ENCODE measurements at places on chromosomes 3 and 15.

GRCh38 chr3:32510075-32510724 lies 7.5 kb upstream of the CMTM6 start:
- DNase-seq = peak; percentile 78

- no peak for DNase-seq
These were observed 336.5 kb downstream of the LPP start for GRCh38 chr3:188490416-188490815.

GRCh38 chr3:167188592-167188991 lies 191.5 kb downstream of the ZBBX start:
- no peak for DNase-seq

GRCh38 chr3:106423321-106424225 lies 554.8 kb upstream of the CBLB start:
- DNase-seq = no peak

DNA sequence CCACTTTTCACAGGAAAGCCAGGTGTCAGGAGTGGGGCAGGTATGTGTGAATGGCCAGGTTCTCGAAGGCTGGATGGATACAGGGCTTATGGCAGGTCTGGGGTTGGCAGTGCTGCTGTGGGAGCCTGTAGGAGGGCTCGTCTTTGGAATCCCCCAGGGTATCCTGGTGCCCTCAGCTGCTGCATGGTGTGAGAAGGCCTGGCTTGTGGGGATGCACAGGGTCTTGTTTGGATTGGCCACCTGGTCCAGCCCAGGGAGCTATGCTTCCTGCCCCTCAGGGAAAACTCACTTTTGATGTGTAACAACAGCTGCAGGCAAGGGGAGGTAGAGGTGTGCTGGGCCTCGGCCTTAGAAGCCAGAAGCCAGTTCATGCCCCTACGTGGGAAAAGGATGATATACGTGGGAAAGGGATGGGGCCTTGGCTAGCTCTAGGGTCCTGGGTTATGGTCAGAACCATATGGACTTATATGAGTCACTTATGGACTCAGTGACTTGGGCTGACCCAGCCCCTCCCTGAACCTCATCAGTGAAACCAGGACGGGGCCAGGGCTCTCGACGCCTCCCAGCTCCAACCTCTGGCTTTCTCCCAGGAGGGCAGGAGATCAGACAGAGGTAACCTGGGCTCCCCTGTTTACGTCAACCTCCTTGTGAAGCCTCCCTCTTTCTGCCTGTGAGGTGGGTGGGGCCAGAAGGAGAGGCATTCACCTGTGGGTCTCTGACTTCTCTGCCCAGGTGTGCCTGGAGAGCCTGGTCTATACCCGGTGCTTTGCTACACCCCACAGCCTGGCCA lies 37.8 kb upstream of the CSPG4 start:
- no peak for DNase-seq

DNA sequence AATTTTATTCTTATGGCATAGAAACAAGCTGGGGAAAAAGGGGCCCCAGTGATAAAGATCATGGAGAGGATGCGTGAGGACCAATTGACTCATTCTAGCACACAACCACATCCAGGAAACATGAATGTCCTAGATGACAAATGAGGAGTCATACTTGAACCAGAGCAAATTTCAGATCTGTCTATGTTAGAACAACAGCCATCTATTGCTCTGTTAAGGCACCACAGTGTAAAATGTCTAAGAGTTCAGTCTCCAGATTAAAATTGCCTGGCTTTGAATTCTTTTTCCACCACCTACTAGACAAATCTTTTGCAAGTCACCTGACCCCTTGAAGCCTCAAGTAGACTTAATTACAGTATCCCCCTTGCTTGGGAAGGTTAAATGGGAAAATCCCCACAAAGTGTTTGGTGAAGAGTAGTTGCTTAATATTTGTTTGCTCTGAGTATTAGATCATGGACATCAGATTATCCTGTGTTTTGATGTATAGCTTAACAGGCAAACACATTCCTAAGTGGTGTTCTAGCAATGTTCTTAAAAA lies 258.7 kb upstream of the TGFBR2 start:
- no peak for DNase-seq

- peak; percentile 42 for DNase-seq
These were observed 219.9 kb downstream of the TCF12 start for GRCh38 chr15:57138349-57138788.

- no peak for DNase-seq
These were observed 15.8 kb downstream of the NPTN start for GRCh38 chr15:73617301-73617831.

GRCh38 chr3:100040451-100041225 lies 73.7 kb downstream of the FILIP1L start:
- peak; percentile 57 for DNase-seq

- DNase-seq = no peak
These were observed 10.9 kb downstream of the CCR5AS start for GRCh38 chr3:46395766-46396530.

DNA sequence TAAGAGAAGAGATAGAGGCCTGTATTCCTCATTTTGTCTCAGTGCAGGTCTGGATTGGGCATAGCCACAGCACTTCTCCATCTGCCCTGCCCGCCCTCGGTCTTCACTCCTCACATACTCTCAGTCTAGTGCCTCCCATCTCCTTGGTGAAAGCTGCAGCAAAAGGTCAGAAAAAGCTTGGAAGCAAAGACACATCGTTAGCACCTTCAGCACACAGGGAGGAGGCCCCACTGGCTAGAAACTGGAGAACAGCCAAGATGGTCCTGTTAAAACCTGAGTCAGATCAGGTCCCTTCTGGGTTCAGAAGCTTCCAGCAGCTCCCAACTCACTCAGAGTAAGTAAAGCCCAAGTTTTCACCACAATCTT lies 1.6 kb upstream of the KLF15 start:
- no peak for DNase-seq

- DNase-seq = no peak
These were observed 10.6 kb downstream of the WNT5A start for GRCh38 chr3:55476515-55476914.

DNA sequence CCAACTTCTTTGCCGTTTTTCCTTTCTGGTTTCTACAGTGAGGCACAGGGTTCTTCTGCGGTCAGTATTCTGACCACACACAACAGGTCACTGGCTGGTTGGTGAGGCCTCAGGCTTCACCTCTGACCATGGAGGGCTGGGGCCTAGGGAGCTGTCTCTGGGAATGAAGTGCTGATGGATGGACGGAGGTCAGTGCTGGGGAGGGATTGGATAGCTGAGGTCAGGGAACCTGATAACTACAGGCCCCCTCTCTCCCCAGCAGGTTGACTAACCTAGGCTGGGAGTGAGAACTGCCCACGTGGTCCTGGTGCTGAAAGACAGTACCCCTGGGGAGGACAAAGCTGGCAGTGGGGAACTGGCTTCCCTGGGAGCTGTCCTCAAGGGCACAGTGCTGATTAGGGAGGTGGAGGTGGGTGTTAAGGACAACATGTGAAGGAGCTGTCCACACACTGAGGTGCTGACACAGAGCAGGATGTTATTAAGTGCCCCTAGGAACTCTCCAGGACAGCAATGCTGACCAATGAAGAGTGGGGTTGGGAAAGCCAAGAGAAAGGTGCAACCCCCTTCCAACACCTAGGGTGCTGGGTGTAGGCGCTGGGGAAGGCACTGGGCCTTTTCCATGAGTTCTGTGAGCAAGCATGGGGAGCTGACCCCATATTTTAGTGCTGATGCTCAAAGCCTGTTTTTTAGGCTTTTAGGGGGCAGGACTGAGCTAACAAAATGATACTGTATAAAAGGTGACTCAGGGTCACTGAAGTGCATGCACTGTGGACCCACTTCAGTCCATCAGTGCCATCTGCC lies 45.2 kb downstream of the ATP2B2 start:
- DNase-seq = peak; percentile 66

GRCh38 chr3:18379647-18380046 lies 45.5 kb downstream of the SATB1 start:
- no peak for DNase-seq

Data from heart right ventricle (tissue), 16 donors.